ENCODE measurements at places on chromosomes 3 and 15.

- DNase-seq, result no peak
Observed at GRCh38 chr3:30315447-30315846, 291.0 kb upstream of the TGFBR2 start.

GRCh38 chr3:166351461-166351860 is 514.2 kb upstream of the BCHE start:
- DNase-seq, result no peak

GRCh38 chr15:79967298-79968182 is 3.5 kb downstream of the BCL2A1 start:
- DNase-seq, result no peak

- DNase-seq, result peak; percentile 12
Observed at GRCh38 chr3:51099794-51100535, 285.1 kb upstream of the MANF start.

DNA sequence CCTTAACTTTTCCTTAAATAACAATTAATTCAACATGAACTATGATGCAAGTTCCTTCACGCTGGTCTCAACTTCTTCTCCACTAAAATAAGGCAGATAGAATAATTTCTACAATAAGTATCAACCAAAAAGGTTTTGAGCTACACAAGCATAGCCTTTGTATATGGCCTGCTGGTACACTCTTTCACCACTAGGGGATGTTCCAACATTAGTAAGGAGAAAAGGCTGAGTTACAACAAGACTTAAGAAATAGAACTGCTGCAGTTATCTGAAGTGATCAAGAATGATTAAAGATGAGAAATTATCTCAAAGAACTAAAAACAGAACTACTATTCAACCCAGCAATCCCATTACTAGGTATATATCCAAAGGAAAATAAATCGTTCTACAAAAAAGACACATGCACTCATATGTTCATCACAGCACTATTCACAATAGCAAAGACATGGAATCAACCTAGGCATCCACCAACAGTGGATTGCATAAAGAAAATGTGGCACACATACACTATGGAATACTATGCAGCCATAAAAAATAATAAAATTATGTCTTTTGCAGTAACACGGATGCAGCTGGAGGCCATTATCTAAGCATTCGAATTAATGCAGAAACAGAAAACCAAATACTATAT is 14.4 kb downstream of the ATP13A3 start:
- DNase-seq, result peak; percentile 18

DNA sequence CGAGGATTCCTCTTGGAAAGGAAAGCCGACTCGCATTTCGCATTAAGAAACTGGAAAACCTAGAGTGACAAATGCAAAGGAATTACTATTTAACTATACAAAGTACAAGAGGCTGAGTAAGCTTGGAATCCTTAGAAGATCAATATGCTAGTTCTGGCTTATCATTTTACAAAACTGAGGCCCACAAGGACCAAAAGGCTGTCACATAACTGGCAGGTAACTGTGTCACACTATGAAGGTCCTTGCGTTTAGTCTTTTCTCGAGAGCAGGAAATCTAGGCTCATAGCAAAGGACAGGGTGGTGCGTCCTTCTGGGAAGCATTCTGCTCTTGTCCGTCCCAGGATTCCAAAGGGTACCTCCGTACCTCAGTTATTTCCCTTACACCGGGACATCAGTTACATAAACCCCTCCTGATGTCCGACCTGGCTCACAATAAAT is 629 bp downstream of the RPL24 start:
- no peak for DNase-seq

DNA sequence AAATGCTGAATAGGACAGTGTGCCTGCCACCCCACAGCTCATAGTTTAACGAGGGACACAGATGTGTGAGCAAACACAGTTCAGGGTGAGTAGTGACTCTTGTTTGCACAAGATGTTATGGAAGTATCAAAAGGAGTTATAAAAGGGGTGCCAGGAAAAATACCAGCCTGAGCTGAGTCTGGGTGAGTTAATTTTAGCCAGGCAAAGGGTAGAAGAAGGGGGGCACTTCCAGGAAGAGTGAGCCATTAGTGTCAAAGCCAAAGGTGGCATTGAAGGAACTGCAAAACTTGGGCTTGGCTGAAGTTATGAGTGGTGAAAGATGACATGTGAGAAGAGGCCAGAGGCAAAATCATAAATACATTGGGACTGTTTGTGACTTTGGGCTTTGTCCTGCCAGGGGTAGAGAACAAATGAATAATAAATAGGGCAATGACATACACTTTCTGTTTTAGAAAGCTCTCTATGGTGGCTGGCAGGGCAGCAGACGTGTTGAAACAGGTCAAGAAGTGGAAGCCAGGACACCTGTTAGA is 1.9 kb upstream of the SPPL2A start:
- DNase-seq, result no peak

DNA sequence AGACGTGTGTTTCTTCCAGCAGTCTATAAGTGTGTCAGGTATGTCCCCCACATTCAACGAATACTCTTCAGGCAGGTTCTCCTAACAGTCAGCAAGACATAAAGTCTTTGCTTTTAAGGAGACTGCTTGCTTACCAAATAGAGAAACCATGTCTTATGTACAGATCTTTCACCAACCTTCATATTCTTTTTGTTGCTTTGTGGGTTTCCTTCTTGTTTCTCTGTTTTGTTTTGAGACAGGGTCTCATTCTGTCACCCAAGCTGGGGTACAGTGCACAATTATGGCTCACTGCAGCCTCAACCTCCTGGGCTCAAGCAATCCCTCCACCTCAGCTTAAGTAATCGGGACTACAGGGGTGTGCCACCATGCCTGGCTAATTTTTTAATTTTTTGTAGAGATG is 14.3 kb downstream of the DYNC1LI1 start:
- DNase-seq, result no peak

DNA sequence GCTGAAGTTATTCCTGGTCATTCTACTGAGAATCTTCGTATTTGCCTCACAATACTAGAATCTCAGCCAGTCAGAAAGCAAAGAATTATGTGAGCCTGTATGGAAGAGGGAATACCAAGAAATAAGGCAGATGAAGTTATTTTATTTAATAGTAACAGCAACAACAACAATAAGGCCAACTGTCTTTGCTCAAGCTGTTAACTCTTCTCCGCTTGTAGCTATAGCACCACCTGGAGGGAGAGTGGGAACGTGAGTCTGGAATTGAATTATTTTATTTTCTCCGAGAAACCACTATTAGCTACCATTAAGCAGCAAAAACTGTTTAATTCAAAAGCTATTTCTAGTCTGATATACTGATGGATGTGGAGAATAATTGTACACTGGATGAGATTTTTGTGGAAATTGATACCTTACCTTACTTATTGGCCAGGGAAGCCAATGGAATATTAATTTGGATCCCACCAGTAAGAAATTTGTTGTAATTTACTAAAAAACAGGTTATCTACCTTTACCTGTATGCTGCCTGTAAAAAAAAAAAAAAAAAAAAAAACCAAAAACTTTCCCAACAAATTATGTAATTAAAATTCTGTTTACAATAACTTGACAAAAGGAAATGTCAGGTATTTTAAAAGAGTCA is 50.1 kb downstream of the CALML4 start:
- DNase-seq, result peak; percentile 46

DNA sequence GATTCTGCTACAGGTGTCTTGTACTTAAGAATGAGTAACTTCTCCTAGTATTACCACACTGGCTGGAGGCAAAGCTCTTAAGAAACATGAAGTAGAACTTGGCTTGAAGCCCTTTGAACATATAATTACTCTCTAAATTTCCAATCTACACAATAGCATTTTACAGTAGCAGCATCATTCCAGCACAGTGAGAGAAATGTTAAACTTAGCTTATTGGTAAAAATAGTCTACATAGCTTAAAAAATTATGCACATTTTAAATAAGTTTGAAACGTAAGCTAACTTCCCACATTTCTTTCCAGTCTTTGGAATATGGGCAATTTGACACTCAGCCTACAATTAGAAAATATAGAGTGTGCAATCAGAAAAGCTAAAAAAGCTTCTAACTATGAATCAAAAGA is 32.8 kb upstream of the TOP2B start:
- DNase-seq, result no peak

DNA sequence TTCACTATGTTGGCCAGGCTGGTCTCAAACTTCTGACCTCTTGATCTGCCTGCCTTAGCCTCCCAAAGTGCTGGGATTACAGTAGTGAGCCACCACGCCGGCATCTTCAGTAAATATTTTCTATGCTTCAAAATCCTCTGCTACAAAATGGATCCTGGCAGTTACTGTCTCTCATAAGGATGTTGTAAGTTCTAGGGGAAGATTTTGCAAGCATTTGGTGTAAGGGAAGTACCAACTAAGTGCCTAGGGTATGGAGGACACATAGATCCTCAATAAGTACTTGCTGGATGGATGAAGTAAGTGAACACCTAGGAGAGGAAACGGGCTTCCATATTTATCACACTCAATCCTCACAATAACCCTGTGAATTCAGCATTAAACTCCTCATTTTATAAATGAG is 6.6 kb downstream of the TM4SF4 start:
- no peak for DNase-seq

GRCh38 chr3:88921986-88922385 is 185.4 kb upstream of the EPHA3 start:
- no peak for DNase-seq

DNA sequence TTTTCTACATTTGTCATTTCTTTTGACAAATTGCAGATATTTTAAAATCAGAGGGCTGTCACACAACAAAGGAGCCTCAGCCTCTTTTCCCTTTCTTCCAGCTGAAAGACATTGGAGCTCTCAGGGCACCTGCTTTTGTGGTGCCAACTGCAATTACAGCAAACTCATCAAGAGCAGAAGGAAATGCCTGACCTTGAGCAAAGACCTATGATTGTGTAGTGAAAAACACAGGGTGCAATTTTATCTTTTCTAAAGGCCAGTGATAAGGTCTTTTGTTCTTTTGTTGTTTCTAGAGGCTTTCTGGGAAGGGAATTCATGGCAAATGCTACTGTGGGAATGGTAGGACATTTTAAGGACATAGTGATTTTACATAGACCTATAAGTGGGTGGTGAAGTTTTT is 214.3 kb downstream of the OXSM start:
- no peak for DNase-seq

DNA sequence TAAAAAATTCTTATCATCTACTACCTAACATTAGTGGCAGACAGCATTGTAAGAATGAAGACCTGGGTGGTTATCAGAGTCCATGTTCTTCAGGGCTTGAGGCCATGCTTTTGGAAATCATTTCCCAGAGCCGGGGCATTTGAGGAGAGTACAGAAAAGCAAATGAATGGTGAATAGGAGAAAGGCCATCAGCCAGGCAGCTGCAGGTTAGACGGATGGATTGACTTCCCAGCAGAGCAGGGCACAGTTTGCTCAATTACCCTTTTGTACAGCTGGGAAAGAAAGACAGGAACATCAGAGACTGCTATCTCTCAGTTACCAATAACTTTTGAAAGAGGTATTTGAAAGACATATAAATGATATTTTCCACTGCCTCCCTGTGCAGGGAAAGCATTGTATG is 135.6 kb downstream of the ALCAM start:
- DNase-seq, result no peak

- DNase-seq, result no peak
Observed at GRCh38 chr3:130671545-130672312, 74.9 kb downstream of the PIK3R4 start.

DNA sequence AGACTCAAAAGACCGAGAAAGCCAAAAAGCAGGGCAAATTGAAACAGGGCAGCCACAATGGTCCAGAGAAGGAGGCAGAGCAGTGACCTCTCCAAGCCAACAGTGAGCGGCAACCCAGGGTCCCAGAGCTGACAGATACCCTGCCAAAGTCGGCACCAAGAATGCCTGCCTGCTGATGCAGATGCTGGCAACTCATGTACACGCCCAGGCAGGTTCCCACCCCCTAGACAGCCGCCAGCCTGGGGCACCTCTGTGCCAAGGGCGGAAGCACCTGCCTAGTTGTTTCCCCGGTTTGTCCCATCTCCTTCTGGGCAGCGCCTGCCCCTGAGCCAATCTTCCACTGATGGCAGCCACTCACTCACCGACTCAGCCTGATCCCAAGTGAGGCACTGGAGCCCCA is 22.1 kb downstream of the KLHL25 start:
- no peak for DNase-seq

GRCh38 chr3:171772427-171773056 is 37.7 kb downstream of the PLD1 start:
- peak; percentile 66 for DNase-seq

DNA sequence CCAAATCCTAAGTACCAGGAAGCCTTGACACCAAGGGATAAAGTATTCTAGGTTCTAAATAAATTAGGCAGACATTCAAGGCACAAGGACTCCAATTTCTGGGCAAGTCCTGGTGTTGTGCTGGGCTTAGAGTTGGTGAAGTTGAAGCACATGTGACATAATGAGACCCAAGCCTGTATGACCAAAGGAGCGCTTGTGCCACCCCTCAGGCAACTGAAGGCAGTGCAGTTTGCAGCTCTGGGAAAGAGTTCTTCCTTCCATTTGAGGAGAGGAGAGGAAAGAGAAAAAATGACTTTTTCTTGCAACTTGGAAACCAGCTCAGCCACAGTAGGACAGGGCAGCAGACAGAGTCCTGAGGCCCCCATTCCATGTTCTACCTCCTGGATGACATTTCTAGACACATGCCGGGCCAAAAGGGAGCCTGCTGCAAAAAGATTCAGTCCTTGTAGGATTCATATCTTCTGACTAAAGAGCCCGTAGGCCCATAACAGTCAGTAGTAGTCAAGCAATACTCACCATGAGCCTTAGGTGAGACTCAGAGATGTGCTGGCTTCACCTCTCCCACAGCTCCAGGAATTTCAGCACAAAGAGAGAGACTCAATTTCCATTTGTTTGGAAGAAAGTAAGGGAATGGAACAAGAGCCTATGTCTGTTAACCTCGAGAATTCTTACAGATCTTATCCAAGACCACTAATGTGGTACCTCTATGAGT is 588.8 kb upstream of the BCHE start:
- no peak for DNase-seq

- no peak for DNase-seq
Observed at GRCh38 chr15:50594311-50594710, 47.8 kb upstream of the USP50 start.

DNA sequence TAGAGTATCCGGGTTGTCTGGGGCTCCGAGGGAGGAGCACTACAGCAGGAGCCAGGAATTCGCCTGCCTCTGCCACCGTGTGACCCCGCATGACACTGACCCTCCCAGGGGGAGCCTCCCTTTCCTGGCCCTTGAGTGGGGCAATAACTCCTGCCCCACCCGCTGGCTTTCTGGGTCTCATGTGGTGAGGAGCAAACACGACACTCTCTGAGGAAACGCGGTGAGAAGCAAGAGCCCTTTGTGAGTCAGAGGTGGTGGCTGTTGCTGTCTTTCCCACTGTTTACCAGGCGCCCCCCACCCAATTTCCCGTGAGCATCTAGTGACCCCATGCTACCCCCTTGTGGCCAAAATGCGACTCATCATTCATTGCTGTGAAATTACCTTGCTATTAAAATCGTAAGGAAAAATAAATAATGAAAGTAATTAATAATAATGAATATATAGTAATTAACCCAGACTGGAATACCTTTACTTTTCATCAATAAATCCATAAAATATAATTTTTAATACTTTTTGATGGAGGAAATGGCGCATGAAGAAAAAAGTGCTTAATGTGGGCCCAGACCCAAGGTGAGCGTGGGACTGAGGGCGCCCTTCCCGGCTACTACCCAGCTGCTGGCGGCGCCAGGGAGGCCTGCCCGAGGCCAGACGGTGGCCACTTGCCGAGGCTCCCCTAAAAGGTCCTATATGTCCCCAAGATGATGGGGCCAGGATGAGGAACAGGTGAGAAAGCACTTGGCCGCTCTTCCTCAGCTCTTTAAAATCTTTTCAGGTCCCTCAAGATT is 29.3 kb downstream of the CCNL1 start:
- no peak for DNase-seq

- DNase-seq, result no peak
Observed at GRCh38 chr3:73144828-73145227, 83.4 kb downstream of the EBLN2 start.

GRCh38 chr3:50260942-50261441 is 8.0 kb upstream of the SEMA3B start:
- no peak for DNase-seq

Measured in SW 1271 (cell line).